ENCODE measurements at places on chromosomes 5 and 9.
A peak's percentile ranks its signal among the peaks of the same experiment; 100 is the strongest.

GRCh38 chr9:104074876-104075275 is 19.2 kb upstream of the SMC2 start:
- peak; percentile 85 for DNase-seq

GRCh38 chr5:33688526-33688925 is 203.3 kb downstream of the ADAMTS12 start:
- DNase-seq = peak; percentile 56

- DNase-seq = no peak
Observed at GRCh38 chr5:137609127-137609526, 110.0 kb upstream of the SPOCK1 start.

- no peak for DNase-seq
Observed at GRCh38 chr5:74123929-74124328, 497.9 kb downstream of the ARHGEF28 start.

GRCh38 chr9:101220341-101220740 is 164.5 kb downstream of the BAAT start:
- no peak for DNase-seq

- DNase-seq = no peak
Observed at GRCh38 chr5:152066784-152067183, 142.1 kb upstream of the GLRA1 start.

GRCh38 chr5:52864884-52865283 is 77.2 kb downstream of the ITGA1 start:
- DNase-seq = no peak

DNA sequence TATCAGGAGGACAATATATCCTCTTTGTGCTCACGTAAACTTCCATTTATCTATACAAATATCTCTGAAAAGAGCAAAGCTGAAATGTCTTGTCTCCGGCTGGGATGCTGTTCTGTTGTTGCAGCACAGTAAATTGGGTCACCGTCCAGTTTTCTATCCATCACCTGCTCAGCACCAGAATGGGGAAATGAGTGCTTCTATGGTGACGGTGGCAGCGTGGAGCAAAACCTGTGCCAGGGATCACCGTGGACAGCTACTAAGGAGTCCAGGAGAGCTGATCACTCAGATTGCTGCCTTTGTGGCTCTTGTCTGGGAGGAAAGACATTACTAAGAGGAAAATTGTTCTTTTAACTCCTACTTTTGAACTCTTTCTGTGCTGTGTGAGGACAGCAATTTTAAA is 531.6 kb downstream of the PSAT1 start:
- no peak for DNase-seq

- no peak for DNase-seq
Observed at GRCh38 chr5:144315994-144316634, 145.4 kb downstream of the KCTD16 start.

DNA sequence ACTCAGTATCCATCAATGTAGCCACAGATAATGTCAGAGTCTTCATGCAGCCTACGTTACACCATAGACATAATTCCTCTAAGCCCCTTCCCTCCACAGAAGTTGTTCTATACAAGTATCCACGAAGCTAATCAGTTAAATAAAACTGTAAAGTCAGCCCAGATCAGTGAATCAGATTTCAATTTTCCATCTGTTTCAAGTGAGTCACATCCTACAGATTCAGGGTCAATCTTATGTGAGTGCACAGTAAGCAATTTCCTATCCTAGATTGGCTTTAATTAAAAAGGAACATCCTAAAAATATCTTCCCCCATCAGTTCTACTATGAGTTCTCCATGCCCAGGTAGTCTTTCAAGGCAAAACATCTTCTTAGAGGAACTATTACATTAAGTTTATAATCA is 402.5 kb downstream of the EFNA5 start:
- DNase-seq = no peak

DNA sequence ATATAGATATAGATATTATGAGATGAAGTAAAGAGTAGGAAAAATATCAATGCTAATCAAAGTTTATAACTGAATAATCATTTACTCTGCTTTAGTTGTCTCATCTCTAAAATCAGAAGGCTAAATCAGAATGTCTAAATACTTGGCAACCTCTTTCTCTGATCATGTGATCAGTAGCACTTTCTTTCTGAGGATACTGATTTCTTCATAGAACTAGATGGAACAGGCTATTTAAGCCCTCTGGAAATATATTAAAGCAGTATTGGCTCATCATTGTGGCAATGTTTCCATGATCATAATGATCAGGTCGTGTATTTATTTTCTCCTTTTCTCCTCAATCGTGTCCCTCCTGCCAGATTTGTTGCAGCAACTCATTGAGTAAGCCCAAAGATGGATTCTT is 109.7 kb downstream of the KCNN2 start:
- DNase-seq = no peak

GRCh38 chr5:107470295-107470582 is 200.5 kb downstream of the EFNA5 start:
- no peak for DNase-seq
